Esophagus squamous epithelium (tissue), 5 donors: ENCODE measurements at places on chromosomes 7 and 10.

DNA sequence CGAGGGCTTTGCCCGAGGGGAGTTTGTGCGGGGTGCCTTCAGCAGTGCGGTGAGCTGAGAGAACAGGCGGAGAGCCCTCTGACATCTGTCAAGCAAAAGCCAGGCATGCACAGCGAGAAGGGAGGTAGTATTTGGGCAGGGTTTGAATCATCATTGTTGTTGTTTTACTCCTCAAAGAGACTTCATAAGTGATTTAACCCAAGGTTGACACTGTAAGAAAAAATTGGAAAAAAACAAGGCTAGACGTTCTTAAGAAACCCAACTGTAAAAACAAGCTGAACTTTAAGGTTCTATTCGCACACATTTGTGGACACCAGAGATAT, 1.3 kb downstream of the ADAM22 start:
- DNase-seq: no peak
- H3K27me3 ChIP-seq: no peaks in the 10 kb centered on the region
- H3K4me3 ChIP-seq: peak overlapping the region; percentile 50
- H3K36me3 ChIP-seq: no peaks in the 10 kb centered on the region
- no peak overlapping the region for H3K27ac ChIP-seq

DNA sequence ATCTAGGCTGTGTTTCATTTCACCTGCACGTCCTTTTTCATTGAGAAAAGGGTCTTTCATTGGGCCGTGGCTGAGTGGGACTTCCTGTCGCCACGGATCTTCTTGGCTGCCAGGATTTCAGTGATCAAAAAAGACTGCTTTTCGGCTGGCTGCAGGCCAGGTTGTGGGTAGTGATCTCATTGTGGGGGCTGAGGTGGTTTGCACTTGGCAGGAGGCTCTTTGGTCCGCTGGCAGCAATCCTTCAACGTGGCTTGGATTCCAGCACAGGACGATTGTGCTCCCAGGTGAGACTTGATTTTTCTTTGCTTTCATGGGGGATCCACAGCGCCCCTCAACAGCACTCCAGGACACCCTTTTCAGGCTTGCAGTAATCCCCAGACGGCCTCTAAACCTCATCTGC, 29.0 kb upstream of the ZNF273 start:
- no peaks in the 10 kb centered on the region for H3K27me3 ChIP-seq
- H3K36me3 ChIP-seq: no peaks in the 10 kb centered on the region
- DNase-seq: no peak
- H3K4me1 ChIP-seq: peaks cover 4% of the 10 kb centered on the region
- no peak overlapping the region for H3K27ac ChIP-seq

DNA sequence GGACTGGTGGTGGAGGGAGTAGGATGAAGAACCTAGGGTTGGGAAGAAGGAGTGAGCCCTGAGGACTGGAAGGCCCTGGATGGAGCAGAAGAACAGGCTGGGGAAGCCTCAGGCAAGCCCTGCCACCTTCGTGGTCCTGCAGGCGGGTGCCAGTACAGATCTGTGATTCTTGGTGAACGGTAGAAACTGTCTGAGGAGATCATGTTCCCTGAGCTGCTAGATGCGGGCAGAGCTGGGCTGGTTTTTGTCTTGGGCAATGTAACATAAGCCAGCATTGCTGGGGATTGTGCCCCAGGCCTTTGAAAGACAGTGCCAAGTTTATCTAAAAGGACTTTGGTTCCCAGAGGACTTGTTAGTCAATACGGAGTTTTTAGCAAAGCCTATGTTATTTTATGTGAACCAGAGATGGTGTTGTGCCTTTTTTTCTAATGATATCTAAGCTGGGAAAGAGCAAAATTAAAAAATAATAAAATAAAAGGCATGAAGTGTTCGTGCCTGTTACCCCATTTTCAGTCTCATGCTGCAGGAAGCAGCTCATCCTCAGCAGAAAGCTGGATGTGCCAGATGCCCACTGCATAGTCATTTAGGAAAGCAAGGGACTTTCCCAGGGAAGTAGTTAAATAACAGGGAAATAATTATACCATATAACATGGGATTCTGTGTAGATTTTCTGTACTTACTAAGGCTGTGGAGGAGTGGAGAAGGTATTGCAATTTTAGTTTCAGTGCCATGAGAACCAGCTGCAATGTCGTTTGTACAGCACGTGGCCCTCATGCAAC, 24.4 kb upstream of the FIGNL1 start:
- no peak overlapping the region for H3K4me3 ChIP-seq
- H3K27ac ChIP-seq: no peak overlapping the region
- no peak for DNase-seq
- H3K27me3 ChIP-seq: no peaks in the 10 kb centered on the region

GRCh38 chr7:2821161-2821841, 22.8 kb downstream of the GNA12 start:
- H3K4me1 ChIP-seq: peaks cover 28% of the 10 kb centered on the region
- H3K27ac ChIP-seq: peak overlapping the region; percentile 51
- no peak for DNase-seq
- no peaks in the 10 kb centered on the region for H3K27me3 ChIP-seq
- no peak overlapping the region for H3K4me3 ChIP-seq

- peaks cover 6% of the 10 kb centered on the region for H3K36me3 ChIP-seq
- no peak for DNase-seq
- no peak overlapping the region for H3K4me3 ChIP-seq
These were observed 150.4 kb upstream of the FEZF1 start for GRCh38 chr7:122454776-122455507.

GRCh38 chr10:112122827-112123226, 60.7 kb downstream of the GPAM start:
- no peak for DNase-seq
- no peaks in the 10 kb centered on the region for H3K4me1 ChIP-seq
- H3K27ac ChIP-seq: no peak overlapping the region
- no peaks in the 10 kb centered on the region for H3K36me3 ChIP-seq
- no peaks in the 10 kb centered on the region for H3K27me3 ChIP-seq

- no peaks in the 10 kb centered on the region for H3K4me1 ChIP-seq
- DNase-seq: no peak
- H3K36me3 ChIP-seq: no peaks in the 10 kb centered on the region
- no peak overlapping the region for H3K27ac ChIP-seq
These were observed 104.7 kb downstream of the NPSR1 start for GRCh38 chr7:34762764-34763163.

- no peaks in the 10 kb centered on the region for H3K36me3 ChIP-seq
- H3K27ac ChIP-seq: peak overlapping the region; percentile 98
- H3K4me3 ChIP-seq: peak overlapping the region; percentile 90
- H3K27me3 ChIP-seq: no peaks in the 10 kb centered on the region
- DNase-seq: no peak
These were observed 1.9 kb downstream of the HIPK2 start for GRCh38 chr7:139775829-139776266.

GRCh38 chr7:135238112-135238744, 4.6 kb downstream of the STRA8 start:
- H3K36me3 ChIP-seq: no peaks in the 10 kb centered on the region
- no peak overlapping the region for H3K4me3 ChIP-seq
- H3K4me1 ChIP-seq: no peaks in the 10 kb centered on the region
- H3K27me3 ChIP-seq: no peaks in the 10 kb centered on the region

DNA sequence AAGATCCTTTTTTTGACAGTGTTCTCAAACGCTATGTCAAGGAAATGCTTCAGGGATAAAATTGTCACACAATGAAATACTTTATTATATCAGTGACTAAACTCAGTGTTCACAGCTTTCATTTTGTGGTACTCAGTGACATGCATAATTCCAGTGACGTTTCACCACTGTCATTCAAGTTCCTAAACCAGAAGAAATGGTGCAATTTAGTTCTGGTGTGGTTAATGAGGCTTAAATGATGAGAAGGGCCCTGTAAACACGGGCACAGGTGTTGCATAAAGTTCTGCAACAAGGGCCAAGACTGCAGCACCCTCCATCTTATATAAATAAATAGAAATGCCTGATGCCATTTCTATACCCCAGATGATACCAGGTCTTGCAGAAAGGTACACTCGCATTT, 1247.1 kb downstream of the GATA3 start:
- no peaks in the 10 kb centered on the region for H3K4me1 ChIP-seq
- no peaks in the 10 kb centered on the region for H3K36me3 ChIP-seq
- H3K27me3 ChIP-seq: no peaks in the 10 kb centered on the region
- no peak for DNase-seq
- no peak overlapping the region for H3K27ac ChIP-seq

- H3K27me3 ChIP-seq: no peaks in the 10 kb centered on the region
- H3K4me1 ChIP-seq: peaks cover 8% of the 10 kb centered on the region
- no peak overlapping the region for H3K27ac ChIP-seq
- H3K36me3 ChIP-seq: no peaks in the 10 kb centered on the region
These were observed 179.3 kb downstream of the ARHGAP12 start for GRCh38 chr10:31749301-31749700.

DNA sequence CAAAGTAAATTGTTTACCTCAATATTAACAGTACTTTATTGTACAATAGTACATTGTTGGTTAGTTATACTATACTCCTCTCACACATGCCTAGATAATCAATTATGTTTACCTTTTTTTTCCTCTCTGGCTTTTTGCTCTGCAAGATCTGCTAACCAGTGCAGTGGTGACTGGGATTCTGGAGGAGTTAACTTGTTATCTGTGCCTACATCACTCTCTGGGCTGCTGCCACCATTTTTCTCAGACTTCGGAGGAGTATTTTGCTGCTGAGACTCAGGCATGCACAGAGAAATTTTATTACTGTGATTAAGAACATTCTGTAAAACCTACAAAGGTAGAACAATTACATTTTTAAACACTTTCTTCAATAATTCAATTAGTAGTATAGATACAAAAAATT, 59.7 kb downstream of the NRBF2 start:
- peaks cover 8% of the 10 kb centered on the region for H3K4me1 ChIP-seq
- H3K36me3 ChIP-seq: peaks cover 19% of the 10 kb centered on the region

DNA sequence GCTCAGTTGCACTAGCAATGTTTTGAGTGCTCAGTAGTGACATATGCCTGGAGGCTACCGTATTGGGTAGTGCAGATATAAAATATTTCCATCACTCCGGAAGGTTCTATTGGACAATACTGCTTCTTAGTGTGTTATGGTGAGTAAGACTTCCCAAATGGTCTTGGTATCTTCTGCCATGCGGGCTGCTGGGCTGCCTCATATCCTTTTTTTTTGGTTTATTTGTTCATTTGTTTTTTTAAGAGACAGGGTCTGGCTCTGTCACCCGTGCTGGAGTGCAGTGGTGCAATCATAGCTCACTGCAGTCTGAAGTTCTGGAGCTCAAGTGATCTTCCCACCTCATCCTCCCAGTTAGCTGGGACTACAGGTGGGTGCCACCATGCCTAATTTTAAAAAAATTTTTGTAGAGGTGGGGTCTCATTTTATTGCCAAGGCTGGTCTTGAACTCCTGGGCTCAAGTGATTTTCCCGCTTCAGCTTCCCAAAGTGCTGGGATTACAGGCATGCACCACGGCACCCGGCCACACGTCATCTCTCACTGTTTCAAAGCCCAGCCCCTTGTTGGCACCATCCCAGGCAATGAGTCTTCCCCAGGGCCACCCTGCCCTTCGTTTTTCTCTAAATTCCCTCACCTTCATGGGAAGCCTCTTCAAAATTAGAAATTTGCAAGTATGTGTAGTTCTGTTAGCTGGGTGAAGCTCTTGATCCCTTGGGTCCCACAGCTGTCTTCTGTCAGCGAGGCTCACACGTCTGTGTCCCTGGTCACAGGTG, 111.0 kb upstream of the KLF14 start:
- DNase-seq: no peak
- H3K36me3 ChIP-seq: no peaks in the 10 kb centered on the region
- H3K27me3 ChIP-seq: no peaks in the 10 kb centered on the region
- no peak overlapping the region for H3K4me3 ChIP-seq
- peak overlapping the region; percentile 32 for H3K27ac ChIP-seq

DNA sequence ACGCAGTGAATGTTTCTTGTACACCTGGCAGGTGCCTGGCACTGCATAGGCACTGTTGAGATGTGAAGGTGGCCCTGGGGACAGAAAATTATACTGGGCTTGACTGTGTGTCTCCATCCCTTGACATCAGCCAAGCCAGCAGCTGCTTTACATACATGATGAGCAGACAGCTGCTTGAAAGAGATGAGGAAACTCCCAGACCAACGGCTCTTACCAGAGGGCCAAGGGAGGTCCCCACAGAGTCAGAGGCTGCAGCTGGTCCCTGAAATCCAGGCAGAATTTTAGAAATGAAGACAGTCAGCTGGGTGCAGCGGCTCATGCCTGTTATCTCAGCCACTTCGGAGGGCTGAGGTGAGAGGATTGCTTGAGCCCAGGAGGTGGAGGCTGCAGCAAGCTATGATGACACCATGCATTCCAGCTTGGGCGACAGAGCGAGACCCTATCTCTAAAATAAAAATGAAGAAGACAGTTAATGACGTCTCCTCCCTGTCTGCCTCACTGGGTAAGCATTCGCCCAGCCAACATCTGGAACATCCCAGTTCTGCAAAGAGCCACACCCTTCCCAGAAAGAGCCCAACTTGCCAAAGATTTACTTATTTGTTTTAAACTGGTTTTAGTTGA, 17.6 kb downstream of the LIMK1 start:
- H3K27ac ChIP-seq: peak overlapping the region; percentile 39
- H3K4me1 ChIP-seq: no peaks in the 10 kb centered on the region
- H3K4me3 ChIP-seq: no peak overlapping the region
- DNase-seq: no peak
- peaks cover 9% of the 10 kb centered on the region for H3K36me3 ChIP-seq

GRCh38 chr10:77290528-77291155, 347.0 kb downstream of the KCNMA1 start:
- no peaks in the 10 kb centered on the region for H3K27me3 ChIP-seq
- no peak for DNase-seq
- H3K27ac ChIP-seq: no peak overlapping the region
- H3K36me3 ChIP-seq: no peaks in the 10 kb centered on the region
- peaks cover 30% of the 10 kb centered on the region for H3K4me1 ChIP-seq
- H3K4me3 ChIP-seq: no peak overlapping the region

DNA sequence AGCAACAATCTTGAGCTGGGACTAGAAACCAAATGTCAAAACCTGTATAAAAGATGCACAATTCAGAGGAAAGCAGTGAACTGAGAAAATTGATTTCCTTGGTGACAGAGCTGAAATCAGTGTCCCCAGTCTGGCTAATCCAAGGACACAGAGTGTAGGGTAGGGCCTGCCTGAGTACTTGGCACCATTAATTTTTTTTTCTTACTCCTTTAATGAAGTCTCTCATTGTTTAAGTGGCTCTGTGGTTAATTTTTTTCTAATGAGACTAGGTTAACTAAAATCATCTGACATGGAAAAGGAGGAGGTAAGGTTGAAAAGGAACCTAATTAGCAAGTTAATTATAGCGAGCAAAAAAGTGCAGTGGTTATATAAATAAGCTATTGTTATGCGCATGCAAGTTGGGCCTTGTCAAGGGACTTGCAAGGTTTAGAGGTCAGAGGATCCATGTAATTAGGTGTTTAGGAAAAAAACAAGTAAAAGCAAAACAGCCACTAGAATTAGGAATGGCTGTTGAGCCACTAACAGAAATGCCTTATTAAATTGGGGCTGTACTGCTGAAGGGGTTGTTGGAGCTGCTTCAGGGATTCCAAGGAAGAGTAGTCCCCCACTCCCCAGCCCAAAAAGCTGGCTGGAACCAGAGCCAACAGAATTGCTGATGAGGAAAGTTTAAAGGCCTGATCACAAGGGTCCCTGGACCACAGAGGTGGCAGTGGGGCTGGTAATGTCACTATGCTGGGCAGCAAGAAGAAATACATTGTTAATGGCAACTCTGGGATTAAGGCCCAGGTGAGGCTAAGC, 58.9 kb upstream of the STRIP2 start:
- DNase-seq: no peak
- H3K36me3 ChIP-seq: no peaks in the 10 kb centered on the region
- no peak overlapping the region for H3K4me3 ChIP-seq
- no peak overlapping the region for H3K27ac ChIP-seq
- H3K4me1 ChIP-seq: no peaks in the 10 kb centered on the region
